NCI-H1930 (cell line): ENCODE measurements at places on chromosomes 2 and 18.

GRCh38 chr2:105652014-105652796 lies 92.5 kb upstream of the NCK2 start:
- no peak for DNase-seq

GRCh38 chr2:59752071-59752470 lies 801.4 kb downstream of the BCL11A start:
- DNase-seq = no peak

GRCh38 chr2:15784106-15784885 lies 156.1 kb upstream of the MYCN start:
- no peak for DNase-seq

DNA sequence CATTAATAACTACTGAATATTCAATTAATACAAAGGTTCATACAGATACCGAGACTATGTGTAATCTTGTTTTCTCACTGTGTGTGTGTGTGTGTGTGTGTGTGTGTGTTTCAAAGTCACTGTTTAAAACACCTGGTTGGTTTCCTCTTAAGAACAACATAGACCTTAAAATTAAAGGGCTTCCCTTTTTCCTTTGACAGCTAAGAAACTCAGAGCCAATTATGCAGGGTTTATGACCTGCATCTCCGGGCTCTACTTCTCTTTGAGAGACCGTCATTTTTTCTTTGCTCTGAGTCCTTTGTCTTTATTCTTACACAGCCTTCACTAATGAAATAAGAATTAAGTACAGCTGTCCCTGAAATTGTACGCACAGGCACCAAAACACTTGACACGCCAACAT lies 145.6 kb downstream of the HDAC4 start:
- DNase-seq = no peak

DNA sequence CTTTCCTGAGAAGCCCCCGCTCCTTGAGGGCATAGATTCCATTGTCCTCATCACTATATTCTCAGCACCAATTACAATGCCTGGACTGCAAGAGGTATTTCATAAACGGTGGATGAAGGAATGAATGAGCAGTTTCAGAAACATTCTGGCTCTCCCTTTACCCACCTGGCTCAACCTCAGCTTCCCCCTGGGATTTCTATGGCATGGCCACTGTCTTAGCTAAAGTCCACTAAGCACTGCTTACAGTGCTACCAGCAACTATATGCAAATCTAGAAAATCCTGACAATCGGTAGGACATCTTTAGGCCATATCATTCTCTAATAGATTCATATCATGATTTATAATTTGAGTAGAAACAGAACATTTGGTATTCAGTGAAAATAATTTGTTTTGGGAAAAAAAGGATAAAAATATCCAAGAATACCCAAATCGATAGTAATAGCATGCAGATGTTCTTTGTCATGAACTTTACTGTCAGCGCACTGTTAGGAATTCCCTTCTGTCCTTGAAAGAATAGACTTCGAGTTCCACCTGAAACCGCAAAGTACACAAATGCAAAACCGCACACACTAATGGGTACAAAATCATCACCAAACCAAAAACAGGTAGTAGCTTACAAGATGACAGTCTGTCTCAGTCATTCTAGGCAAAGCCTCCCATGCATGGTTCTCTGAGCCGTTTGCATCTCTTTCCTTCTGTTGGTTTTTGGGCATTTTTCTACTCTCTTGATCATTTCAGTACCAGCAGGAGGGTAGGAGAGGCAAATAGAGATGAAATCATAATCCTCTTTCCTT lies 303.6 kb upstream of the ID2 start:
- DNase-seq = no peak

DNA sequence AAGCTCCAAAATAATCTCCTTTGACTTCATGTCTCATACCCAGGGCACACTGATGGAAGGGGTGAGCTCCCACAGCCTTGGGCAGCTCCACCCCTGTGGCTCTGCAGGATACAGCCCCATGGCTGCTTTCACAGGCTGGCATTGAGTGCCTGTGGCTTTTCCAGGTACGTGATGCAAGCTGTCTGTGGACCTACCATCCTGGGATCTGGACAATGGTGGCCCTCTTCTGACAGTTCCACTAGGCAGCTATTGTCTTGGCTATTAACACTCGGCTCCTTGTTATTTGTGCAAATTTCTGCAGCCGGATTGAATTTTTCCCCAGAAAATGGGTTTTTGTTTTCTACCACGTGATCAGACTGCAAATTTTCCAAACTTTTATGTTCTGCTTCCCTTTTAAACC lies 634.2 kb downstream of the TSN start:
- no peak for DNase-seq

DNA sequence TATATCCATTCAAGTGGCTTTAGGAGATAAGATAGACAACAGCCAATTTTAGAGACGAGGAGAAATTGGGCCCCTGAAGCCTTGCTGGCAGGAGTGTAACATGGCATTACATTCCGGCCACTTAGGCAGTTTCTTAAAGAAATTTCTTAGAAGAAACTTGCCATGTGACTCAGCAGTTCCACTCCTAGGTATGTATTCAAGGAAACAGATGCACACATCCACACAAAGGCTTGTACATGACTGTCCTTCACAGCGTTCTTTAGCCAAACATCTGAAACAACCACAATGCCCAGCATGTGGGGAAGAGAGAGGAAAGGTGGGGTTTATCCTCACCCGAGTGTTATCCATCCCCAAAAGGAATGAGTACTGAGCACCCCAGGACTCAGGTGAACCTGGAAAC lies 107.1 kb downstream of the NFATC1 start:
- DNase-seq = no peak

DNA sequence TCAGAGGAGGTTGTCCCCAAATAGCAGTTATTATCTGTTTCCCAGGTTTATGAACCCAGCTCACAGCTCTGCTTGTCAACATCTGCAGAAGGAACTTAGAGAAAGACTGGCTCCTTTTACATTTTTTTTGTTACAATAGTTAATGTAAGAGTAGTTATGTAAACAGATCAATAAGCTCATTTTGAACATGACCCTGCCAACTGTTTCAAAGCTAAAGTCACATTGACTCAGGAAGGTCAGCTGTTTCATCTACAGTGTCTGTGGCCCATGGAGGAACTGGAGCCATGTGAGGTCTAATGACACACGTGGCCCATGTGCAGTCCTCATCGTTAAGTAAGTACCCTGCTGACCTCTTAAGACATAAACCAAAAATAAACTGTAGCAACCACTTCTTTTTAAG lies 97.1 kb downstream of the SH3RF3 start:
- DNase-seq = no peak

DNA sequence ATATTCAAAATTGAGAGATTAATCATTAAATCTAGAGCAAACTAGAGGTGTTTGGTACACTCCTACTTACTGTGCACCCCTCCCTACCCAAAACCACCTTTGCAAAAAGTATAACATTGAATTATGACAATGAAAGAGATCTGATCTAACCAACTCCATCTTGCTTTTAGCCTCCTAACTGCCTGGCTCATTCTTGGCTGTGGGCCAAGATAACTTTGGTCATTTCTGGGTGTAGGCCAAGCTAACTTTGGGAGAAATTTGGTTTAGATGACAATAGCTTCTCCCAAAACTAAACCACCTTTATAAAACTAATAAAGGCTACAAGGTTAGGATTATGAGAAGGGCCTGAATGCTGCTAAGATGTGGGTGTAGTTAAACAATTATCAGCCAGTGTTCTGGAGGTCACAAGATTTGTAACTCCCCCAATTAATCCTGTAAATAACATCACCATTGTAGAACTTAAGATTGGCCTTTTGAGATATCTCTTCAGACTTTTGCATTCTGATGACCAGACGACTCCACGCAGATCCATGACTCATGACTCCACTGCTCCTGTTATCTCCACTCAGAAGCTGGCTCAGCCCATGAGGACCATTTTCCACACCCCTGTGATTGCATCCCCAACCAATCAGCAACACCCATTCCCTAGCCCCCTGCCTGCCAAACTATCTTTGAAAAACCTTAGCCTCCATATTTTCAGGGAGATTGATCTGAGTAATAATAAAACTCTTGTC lies 160.2 kb downstream of the FBXO15 start:
- no peak for DNase-seq

- no peak for DNase-seq
Observed at GRCh38 chr18:50071397-50071796, 123.5 kb downstream of the MYO5B start.

DNA sequence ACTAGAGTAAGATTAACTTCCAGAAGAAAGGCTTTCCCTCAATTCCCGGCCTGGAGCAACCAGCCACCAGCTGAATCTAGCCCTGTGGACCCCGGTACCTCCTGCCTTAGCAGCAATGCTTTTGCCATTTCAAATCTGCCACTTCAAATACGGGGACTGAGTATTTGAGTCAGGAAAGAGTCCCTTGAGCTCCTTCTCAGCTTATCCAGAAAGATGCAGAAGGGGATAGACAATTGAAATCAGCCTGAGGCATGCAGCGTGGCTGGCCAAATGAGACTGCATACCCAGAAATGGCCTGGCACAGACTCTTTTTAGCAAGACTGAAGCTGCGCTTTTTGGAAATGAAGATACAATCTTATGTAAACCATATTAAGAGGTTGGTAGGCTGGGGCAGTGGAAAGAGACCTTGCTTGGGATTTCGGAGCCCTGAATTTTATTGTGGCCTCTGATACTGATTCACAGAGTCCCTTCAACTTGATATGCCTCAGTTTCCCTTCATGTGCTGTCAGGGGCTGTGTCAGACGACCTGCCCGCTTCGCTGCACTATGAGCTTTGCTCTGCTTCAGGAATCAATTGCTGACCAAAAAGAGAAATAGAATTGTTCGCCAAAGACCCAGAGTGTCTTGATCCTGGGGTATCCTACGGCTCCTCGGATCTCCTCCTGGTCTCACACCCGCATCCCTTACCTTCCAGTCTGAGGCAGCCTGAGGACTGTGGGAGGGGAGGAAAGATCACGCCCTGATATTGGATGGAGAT lies 1.0 kb downstream of the MATN3 start:
- no peak for DNase-seq

GRCh38 chr18:7224198-7224597 lies 6.7 kb upstream of the LRRC30 start:
- peak; percentile 9 for DNase-seq

DNA sequence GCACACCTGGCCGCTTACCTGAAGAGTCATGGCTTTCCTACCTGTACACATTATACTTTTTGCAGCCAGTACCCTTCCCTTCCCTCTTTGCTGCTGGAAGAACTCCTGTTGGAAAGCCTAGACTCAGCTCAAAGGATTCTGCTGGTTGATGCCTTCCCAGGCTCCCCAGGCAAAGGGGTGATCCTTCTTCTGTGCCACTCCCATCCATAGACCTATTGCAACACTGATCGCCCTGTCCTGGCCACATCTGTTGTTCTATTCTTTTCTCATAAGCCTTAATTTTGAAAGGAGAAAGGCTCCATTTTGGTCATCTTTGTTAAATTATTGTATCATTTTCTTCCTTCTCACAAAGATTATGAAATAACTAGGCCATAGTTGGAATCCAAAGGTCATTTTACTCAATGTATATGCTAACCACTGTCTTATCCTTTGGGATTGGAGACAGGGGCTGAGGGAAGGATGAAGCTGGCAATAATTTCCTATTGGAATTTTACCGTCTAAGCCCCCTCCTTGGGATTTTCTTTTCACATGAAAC lies 3.4 kb upstream of the PRKCE start:
- no peak for DNase-seq

GRCh38 chr2:50529600-50530218 lies 502.2 kb downstream of the NRXN1 start:
- no peak for DNase-seq

GRCh38 chr2:58918141-58918540 lies 677.0 kb upstream of the FANCL start:
- DNase-seq = no peak

DNA sequence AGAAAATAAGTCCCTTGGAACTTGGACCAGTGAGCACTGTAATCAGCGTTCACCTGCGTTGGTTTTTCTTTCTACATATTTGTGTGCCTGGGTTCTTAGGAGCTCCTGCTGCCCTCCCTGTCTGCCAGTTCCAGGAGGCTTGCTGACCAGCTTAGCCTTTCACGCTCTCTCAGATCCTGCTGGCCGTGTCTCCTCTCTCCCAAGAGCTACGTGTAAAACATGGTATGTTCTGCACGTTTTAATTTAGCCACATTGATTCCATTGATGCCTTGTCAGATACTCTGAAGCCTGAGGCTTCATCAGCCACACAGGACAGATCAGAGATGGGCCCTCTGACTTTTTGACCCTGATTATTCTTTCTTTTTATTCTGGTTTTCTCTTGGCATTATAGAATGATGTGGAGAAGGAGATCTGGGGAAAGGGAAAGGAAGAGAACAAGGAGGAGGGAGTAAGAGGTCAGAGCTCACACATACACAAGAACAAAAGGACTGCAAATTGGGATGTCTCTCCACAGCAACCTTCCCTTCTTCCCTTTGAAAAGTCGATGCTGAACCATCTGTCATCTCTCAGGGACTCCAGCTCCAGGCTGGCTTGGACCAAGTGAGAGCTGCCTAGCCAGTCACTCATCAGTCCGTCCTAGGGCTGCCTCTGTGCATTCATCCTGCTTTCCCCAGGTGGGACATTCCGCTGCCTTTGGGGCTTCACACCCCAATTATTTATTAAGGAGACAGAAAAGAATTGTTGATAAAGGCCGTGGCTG lies 152.8 kb downstream of the PIK3C3 start:
- DNase-seq = no peak

DNA sequence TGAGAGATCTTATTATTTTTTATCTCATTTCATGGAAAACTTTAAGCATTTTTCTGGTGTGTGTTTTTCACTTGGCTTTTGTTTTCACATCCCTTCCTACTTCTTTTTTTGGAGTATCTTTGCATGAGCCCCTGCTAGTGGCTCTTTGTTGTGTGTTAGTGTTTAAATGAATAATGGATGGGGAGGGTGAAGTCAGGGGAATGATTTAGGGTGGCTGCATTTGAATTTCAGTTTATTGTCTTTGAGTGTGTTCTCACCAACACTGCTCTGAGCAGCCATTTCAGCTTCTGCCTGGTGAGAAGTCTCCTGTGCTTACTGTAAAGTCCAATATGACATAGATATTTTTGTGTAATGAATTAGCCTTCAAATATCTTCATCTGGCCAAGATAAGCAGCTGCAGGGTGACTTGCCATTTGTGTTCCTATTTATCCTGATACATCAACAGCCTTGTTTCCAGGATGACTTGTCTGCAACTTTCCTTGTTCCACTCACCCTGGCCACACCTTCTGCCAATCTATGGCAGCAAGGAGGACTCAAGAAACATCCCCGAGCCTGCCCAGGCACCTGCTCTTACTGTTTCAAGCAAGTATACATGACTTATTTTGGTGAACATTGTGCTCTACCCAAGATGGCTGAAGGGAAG lies 182.6 kb downstream of the PDE11A start:
- DNase-seq = no peak

GRCh38 chr18:47680488-47680887 lies 250.0 kb downstream of the SMAD2 start:
- no peak for DNase-seq

DNA sequence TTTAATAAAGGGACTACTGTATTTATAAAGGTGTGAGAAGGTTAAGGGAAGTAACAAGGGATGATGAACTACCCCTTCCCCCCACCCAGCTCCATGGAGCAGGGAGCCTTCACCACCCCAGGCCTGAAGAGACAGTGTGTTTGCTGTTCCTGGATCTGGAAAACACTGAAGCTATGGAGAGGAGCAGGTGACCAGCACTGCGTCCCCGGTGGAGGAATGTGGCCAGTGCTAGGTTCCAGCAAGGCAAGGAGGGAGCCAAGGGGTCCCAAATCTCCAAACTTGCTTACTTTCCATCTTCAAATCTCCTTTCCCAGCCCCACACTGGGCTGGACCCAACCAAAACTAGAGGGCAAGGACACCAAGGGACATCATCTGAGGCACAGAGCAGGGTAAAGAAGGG lies 128.7 kb upstream of the CD302 start:
- no peak for DNase-seq
